Stimulated activated CD8-positive, alpha-beta memory T cell treated with anti-CD3 and anti-CD28 coated beads, Interleukin-7, amount 100 ng/mL, for 24 hours (primary cell): ENCODE measurements at places on chromosomes 7 and 10.

GRCh38 chr7:17710312-17710711, 230.0 kb downstream of the SNX13 start:
- no peak for DNase-seq

- DNase-seq, result no peak
These were observed 20.3 kb downstream of the PPIF start for GRCh38 chr10:79367426-79368189.

DNA sequence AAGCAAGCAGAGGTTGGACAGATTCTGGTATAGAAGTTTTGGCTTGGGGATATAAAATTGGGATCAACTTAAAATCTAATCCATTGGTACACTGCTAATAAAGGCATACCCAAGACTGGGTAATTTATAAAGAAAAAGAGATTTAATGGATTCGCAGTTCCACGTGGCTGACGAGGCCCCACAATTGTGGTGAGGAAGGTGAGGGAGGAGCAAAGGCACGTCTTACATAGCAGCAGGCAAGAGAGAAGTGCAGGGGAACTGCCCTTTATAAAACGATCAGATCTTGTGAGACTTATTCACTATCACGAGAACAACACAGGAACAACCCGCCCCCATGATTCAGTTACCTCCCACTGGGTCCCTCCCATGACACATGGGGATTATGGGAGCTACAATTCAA, 9.7 kb downstream of the ACADSB start:
- no peak for DNase-seq

GRCh38 chr10:46028584-46029460, 1.6 kb downstream of the NCOA4 start:
- DNase-seq, result no peak

DNA sequence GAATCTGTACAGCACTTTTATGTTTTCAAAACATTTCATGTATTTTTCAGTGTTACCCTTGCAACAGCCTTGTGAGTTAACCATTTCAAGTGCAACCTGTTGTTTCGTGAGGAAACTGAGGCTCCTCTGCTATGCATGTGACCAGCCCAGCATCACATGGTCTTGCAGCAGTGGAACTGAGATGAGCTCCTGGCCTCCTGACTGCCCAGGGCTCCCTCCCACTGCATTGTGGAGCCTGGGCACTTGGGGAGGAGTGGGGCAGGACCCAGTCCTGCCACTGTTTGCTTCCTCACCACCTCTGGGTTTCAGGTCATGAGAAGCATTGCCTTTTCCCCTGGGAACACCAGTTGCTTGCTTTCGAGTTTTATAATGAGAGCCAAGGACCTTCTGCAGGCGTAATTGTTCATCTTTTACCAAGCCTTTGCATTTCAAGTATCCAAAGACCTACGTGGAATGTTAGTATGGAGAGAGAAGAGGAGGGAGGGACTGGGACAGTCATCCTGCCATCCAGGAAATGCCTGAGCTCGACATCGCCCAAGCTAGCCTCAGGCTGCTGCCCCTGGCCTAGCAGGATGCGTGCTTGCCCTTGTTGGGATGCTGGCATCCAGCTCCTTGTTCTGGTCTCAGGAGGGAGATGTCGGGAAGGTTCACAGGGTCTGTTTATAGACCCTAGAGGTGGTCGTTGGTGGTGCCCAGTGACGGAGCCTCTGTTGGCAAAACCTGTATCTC, 32.3 kb upstream of the BHLHA15 start:
- DNase-seq, result no peak

GRCh38 chr10:131921184-131921583, 20.4 kb downstream of the PPP2R2D start:
- no peak for DNase-seq

- no peak for DNase-seq
These were observed 94.0 kb downstream of the ADARB2 start for GRCh38 chr10:1643161-1643907.

GRCh38 chr7:44633254-44634186, 27.1 kb downstream of the OGDH start:
- DNase-seq, result no peak

- no peak for DNase-seq
These were observed 557.2 kb upstream of the CELF2 start for GRCh38 chr10:10460451-10460850.

DNA sequence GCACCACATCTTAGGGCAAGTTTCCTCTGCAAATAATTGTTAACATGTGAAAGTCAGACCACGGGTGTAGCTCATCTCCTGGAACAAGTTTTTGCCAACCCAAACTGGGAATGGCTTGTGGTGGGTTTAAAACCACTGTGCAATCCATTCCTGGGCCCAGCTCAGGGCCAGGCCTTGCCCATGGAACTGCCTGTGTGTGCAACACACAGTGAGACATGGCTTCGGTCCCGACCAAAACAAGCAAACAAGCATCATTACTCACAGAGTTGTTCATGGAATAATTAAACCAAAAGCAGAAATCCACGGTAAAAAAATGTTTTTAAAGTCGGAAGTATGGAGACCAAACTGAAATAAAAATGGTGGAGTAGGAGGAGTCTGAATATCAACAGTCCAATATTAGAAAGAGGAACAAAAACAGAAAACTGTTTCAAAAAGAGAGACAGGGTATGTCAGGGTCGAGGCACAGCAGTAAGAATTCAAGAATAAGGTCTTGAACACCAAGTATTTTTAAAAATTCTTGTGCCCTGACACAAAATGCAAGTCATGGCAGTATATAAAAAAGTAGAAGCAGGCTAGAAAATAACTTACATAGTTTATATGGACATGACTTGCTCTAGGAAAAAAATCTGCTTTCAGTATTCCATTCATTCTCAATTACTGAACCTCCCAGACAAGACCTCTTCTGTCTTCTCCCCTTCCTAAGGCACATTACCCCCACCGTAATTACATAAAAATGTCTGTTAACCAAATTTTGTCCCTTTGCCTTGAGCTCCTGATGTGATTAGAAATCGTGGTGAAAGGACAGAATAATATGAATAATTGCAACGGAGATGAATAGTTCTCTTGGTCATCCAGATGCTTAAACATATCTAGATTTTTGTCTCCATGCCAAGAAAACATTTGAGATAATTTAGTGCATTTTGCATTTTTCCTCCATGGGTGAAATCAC, 88.4 kb downstream of the FAS start:
- DNase-seq, result no peak

- no peak for DNase-seq
These were observed 21.5 kb downstream of the HERC4 start for GRCh38 chr10:68053553-68053952.

DNA sequence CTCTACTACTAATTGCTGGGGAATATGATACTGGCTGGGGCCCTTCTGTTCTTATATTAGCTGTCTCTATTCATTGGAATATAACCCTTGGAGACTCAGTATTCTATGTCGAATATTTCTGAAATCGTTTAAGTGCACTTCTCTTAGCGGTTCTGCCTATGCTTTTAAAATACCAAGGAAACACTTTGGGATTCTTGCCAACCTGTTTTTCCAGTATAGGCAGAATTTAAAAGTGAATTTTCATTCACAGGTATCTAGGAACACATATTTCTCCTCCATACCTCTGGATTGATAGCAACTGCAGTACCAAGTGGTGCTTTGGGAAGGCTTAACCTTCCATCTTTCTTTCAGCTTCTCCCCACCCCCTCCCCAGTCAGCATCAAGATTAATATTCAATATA, 370.3 kb upstream of the LRRN3 start:
- no peak for DNase-seq

DNA sequence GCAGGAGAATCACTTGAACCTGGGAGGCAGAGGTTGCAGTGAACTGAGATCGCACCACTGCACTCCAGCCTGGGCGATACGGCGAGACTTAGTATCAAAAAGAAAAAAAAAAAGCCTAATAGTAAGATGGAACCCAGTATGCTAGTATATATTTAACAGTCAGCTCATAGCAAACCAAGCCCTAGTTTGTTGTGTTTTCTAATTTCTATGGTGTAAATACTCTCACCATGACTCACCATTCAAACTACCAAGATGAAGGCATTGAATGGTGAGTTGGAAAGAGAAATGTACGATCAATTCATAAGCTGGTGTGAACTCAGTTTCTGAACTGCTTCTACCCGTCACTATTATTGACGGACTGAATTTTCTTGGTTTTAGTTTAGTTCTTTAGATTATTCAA, 173.7 kb upstream of the KAT6B start:
- no peak for DNase-seq

DNA sequence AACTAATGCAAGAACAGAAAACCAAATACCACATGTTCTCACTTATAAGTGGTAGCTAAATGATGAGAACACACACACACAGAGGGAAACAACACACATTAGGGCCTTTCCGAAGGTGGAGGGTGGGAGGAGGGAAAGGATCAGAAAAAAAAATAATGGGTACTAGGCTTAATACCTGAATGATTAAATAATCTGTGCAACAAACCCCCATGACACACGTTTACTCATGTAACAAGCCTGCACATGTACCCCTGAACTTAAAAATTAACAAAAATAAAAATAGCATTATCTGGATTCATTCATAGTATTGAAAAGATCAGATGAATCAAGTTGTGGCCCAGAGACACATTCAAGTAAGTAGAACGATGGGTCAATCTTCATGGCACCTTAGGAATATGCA, 159.5 kb upstream of the POT1 start:
- no peak for DNase-seq

- DNase-seq, result no peak
These were observed 586.1 kb downstream of the INHBA start for GRCh38 chr7:41116817-41117216.

DNA sequence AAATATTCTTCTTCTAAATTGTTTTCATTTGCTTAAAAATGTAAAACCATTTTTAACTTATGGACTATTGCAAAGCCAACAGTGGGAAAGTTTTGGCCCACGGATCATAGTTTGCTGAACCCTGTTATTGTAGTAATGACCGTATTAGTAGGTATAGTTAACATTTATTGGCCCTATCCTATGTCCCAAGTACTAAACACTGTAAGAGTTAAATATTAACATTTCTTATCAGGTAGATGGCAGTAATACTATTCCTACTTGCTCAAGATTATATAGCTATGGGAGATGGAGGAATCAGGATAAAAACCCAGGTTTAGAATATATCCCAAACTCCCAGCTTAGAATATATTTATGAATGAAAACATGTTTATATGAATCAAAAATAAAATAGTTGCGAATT, 993.2 kb downstream of the SORCS3 start:
- no peak for DNase-seq

- no peak for DNase-seq
These were observed 57.2 kb upstream of the FOXI2 start for GRCh38 chr10:127679642-127680255.

GRCh38 chr7:148699782-148700629, 1.3 kb downstream of the CUL1 start:
- no peak for DNase-seq

GRCh38 chr7:7970237-7970530, 1.6 kb downstream of the GLCCI1 start:
- DNase-seq, result no peak

GRCh38 chr10:113823389-113823788, 30.5 kb downstream of the DCLRE1A start:
- no peak for DNase-seq

DNA sequence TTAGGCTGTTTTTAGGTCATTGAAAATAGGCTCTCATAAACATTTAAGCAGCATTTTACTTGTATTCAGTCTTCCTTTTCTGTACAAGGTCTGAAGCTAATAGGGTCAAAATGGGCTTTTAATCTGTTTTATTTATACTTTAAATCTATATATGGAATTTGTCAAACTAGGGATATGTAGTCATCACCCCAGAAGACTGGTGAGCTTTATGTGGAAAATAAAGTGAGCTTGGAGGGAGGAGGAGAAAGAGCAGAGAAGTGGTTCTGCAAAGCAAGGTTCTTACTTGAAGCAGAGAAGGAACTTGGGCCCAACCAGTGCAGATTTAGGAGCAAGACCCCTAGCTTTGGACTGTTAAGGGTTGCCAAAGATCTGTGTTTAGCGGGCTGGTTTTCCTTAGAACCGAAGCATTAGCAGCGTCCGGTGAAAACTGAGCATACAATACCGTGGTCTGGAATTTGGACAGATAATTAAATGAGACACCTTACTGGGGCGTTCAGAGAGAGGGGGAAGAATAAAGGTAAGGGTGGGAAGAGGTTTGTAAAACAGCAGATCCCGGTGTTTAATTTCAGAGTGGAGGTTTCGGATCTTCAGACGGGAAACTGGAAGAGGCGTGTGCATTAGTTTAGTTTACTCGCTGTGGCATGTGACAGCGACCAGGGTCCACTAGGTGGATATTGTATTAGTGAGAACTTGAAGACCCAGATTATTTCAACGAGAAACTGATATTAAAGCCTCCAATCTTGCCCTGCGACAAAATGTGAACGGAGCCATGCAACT, 2.4 kb downstream of the BAMBI start:
- DNase-seq, result no peak

DNA sequence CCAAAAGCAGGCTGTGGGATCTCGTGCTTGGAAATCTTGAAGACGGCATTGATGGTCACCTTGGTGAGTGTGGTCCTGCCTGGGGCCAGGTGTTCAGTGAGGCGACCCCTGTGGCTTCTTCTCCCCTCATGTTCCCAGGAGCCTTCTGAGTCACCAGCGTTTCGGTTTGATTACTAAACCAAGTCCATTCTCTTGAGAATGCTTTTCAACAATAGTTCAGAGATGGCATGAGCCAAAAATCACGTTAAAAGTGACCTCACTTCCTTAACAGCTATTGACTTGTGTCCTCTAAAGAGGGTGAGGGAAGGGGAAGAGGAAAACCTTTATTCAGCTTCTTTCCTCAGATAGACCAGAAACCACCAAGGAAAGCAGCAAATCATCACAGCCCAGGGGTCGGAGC, 315.2 kb downstream of the GATA3 start:
- DNase-seq, result no peak

DNA sequence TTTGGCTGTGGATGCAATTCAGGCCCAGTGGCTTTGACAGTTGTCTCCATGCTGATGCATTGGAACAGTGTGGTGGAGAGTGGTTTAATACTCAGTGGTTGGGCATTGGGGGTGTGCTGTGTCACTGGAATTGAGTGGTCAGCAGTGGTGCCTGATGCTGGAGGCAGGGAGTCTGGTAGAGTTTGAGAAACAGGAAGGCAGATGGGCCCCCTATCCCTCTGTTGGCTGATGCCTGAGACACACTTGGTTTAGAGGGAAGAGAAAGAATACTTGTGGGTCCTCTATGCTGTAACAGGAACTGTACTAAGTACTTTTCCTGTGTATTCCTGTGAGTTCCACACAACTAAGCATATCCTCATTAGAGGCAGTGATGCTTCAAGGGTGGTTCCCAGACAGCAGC, 55.4 kb downstream of the EEPD1 start:
- DNase-seq, result no peak

DNA sequence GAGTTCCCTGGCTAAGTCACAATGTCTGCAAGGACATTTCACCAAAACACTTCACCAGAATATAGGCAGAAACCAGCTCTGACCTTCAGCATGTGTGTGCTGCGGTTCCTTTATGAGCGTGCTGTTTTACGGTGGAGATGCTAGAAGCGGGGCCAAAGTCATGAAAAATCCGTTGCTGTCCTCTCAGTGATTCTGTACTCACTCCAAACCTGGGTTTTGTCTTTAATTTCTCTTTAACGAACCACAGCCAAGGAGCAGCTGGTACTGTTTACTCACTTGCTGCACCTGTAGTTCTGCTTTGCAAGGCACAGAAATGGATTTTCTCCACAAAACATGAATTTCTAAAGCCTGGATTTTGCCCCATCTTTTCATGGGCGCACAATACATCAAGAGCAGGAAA, 639.9 kb downstream of the PHTF2 start:
- DNase-seq, result no peak
